ENCODE measurements at places on chromosomes 4 and X.

DNA sequence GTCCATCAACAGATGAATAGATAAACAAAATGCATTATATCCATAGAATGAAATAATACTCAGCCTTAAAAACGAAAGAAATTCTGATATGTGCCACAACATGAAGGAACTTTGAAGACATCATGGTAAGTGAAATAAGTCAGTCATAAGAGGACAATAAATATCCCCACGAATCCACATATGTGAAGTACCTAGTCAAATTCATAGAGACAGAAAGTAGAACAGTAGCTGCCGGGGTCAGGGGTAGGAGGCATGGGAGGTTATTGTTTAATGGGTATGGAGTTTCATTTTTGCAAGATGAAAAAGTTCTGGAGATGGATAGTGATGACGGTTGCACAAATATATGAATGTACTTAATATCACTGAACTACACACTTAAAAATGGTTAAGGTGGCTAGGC is 151.6 kb upstream of the MAP3K15 start:
- DNase-seq = no peak

GRCh38 chr4:9921326-9921725 is 100.0 kb downstream of the SLC2A9 start:
- DNase-seq = no peak

DNA sequence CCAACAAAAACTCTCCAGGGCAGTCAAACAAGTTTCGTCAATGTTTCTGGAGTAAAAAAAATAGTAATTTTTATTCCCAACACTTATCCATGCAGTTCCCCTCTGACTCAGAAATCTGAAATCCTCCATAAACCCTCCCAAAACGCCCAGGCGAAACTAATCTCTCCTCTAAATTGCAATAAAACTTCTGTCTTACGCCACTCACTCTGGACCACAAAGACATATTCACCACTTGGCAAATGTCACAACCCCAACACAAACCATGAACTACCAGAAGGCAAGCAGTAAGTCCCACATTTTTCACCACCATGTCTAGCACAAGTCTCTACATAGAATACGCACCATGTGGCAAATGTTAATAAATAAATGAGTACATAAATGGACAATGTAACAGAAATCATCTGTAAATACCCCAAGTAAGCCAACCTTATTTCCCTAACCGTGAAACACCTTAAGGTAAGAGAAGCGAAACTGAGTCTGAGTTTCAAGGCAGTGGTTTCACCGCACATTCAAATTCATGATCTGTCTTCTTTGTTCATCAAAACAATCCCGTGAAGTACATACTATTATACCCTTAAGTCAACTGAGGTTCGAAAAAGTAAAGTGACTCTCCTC is 1.6 kb downstream of the PAPSS1 start:
- DNase-seq = no peak

DNA sequence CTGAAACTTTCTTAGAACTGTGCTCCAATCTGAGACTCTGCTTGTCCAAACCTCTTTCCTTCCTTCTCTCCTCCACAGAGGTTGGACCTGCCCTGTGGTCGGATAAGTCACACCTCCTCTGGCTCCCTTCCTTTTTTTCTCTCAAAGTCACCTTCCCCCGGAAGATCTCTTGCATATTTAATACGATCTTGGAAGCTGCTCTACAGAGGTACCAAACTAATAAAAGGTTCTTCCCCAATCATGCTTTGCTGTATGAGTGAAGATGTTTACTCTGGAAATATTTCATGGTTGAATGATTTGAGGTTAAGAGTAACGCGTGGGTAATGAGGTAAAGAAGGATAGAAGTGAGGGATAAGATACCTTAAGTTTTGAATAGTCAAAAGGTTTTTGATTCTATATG is 166.0 kb downstream of the ATG4A start:
- DNase-seq = no peak

- no peak for DNase-seq
Measured at GRCh38 chr4:6753891-6754290, 28.6 kb upstream of the KIAA0232 start.

GRCh38 chr4:6023731-6024130 is 5.5 kb upstream of the C4orf50 start:
- DNase-seq = no peak

DNA sequence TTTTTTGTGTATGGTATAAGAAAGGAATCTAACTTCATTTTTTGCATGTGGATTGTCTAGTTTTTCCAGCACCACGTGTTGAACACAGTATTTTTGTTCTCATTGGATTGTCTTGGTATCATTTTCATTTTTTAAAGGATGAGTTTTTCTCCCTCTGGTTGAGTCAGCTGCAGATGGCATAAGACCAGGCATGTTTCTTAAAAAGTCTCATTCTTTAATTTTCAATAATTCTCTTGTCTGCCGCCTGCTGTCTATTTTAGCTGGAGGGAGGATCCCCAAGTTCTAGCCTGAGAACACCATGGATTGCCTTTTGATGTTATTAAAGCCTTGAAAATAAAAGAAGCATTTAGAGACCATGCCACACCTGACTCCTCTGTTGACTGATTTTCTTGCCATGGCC is 263.8 kb downstream of the ARHGAP24 start:
- no peak for DNase-seq

DNA sequence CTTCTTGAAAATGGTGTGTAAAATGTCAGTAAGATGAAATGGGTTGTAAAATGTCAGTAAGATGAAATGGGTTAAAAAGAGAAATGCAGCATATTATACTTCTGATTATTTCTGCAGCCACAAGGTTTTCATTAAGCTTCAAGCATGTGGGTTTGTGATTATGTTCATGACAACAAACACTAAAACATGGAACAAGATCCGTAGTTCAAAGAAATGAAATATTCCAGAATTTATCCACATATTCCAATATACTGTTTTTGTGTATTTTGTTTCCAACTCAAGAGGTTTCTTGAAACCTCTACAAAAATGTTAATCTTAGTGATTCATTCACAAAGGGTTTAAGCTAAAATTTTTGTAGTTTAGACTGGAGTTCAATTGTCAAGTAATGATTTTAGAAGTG is 84.0 kb downstream of the ADAMTS3 start:
- DNase-seq = no peak

DNA sequence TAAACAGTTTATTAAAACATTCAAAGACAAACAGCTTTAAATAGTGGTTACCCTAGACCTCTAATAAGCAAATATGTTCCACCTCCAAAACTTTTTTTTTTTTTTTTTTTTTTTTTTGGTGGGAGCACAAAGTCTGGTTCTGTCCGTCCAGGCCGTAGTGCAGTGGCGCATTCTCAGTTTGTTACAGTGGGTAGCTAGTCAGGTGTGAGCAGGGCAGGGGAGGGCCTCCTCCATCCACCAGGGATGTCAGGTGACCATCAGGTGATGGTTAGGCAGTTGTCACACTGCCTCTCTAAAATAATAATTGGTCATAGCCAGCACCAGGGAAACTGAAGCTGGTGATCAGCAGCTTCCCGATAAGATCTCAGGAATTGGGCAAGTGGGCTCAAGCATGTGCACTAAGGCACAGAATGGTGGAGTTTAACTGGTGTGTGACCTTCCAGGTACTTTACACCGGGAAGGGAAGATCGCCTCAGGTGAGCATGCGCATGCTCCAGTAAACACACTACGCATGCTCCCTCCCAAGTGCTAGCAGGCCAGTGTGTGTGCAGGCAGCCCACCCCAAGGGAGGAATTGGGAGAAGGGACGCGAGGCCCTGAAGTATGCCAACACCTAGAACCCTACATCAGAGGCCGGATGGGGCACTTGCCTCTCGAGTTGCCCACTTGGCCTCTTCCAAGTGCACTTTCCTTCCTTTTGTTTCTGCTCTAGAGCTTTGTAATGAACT is 27.2 kb downstream of the TNIP2 start:
- DNase-seq = no peak

DNA sequence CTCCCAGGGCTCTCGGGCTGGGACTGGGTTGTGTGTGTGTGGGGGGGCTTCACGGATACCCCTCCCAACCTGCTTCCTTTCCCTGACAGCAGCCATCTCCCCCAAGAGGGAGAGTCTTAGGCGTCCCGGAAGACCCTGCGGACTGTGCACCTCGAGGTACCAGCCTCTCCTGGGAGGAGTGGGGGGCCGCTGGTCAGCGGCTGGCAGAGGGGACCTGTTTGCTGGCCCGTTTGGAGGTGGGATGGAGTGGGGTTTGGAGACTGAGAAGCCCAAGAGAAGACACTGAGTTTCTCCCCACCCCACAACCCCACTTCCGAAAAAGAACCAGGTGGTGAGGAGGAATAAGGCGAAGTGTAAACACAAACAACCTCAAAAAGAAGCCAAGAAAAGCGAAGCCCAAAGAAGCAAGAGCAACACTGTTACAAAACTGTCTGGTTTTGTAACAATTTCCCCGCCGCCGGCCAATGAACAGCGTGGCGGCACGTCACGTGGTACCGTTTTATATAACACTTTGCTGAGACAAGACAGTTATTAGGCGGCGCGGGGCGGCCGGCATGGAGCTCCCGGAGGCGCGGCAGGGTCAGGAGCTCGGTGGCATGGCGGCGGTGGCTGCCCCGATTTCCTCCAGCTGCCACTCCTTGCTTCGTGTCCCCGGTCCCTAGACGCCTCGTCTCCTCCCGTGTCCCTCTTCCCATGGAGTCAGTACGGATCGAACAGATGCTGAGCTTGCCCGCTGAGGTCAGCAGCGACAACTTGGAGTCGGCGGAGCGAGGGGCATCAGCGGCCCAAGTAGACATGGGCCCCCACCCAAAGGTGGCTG is at the start of gene LONRF3:
TSS of gene LONRF3 (plus strand) at position 531 of the 820 bp plus-strand sequence. CDS start at position 694, 163 bp downstream.
- DNase-seq = peak; percentile 58

Data from T-helper 2 cell (primary cell).